ENCODE measurements at places on chromosomes 12 and 14.

DNA sequence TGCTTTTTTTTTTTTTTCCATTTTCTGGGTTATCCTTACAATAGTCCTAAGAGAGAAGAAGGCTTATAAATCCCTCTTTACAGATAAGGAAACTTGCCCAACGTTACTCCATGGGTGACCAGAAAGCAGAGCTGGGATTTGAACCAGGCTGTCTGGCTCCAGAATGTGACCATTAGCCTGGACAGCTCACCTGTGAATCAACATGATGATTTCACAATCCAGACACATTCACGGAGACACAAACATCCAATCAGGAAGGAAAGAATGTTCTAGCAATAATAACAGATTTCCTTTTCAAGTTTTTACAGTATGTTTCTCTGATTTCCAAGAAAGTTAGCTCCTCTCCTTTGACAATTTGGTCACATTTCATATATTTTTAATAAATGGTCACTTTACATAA lies 118.3 kb downstream of the GALC start:
- DNase-seq, result no peak

- no peak for DNase-seq
Observed at GRCh38 chr12:78961171-78961570, 96.6 kb downstream of the SYT1 start.

GRCh38 chr12:112023759-112024396 lies 10.7 kb downstream of the ERP29 start:
- no peak for DNase-seq

DNA sequence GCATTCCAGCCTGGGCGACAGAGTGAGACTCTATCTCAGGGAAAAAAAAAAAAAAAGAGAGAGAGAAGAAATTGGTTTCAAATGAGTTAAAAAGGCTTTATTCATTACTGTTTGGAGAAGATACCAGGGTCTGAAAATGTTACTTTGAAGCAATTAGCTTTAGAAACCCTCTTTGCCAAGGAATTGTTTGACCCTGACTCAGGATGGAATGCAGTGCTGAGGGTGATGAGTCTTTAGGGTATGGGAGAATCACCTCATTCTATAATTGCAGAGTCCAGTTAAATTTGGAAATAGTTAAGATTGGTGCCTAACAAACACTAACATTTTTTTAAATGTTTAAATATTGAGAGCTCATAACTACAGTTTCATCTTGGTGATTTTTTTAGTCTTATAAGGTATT lies 13.3 kb downstream of the RAP1B start:
- no peak for DNase-seq

DNA sequence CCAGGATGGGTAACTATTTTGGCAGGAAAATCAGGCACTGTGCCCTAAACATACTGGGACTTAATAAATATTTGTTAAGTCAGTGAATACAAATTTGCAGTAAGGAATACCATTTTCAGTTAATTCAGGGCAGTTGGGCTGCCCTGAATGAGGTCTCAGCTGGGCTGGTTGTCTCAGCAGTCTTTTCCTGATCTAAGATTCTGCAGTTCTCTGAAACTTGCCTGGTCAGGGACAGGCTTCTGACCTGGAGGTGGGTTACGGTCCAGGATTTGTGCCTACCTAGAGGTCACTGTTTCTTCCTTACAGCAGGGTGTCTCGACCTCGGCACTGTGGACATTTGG lies 160.6 kb downstream of the KTN1 start:
- no peak for DNase-seq

- no peak for DNase-seq
Observed at GRCh38 chr14:34420547-34421150, 41.4 kb downstream of the SPTSSA start.

GRCh38 chr14:101035466-101036225 lies 132.1 kb upstream of the RTL1 start:
- no peak for DNase-seq

GRCh38 chr12:124426594-124427555 lies 132.0 kb downstream of the RFLNA start:
- DNase-seq, result no peak

GRCh38 chr12:49233842-49234526 lies 30.9 kb upstream of the TUBA1C start:
- DNase-seq, result peak; percentile 6

- no peak for DNase-seq
Observed at GRCh38 chr12:28855761-28856310, 293.2 kb upstream of the FAR2 start.

DNA sequence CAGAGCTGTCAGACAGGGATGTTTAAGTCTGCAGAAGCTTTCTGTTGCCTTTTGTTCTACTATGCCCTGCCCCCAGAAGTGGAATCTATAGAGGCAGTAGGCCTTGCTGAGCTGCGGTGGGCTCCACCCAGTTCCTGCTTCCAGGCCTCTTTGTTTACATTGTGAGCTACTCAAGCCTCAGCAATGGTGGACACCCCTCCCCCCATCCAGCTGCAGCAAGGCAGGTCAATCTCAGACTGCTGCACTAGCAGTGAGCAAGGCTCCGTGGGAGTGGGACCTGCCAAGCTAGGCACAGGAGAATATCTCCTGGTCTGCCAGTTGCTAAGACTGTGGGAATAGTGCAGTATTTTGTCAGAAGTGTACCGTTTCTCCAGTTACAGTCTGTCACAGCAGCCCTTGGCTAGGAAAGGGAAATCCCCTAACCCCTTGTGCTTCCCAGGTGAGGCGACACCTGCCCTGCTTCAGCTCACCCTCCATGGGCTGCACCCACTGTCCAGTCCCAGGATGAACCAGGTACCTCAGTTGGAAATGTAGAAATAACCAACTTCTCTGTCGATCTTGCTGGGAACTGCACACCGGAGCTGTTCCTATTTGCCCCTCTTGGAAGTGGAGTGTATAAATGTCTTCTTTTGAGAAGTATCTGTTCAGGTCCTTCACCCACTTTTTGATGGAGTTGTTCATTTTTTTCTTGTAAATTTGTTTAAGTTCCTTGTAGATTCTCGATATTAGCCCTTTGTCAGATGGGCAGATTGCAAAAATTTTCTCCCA lies 213.5 kb upstream of the SLC38A2 start:
- DNase-seq, result peak; percentile 6

DNA sequence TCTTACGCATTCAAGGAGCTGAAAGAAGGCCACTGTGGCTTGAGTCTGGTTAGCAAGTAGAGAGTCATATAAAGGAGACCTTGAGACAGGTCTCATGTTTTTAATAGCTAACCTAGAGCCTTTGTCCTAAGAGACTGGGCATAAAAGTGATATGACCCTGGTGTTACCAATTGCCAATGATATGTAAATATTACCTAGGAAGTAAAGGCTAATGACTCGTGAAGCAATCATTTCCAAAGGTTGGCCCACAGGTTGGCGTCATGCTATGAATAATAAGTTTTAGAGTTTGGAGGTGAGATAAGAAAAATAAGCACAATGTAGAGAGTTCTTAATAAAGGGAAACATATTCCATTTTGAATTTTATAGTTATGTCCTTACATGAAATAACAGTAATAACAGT lies 116.6 kb upstream of the PLEKHA5 start:
- DNase-seq, result no peak

- DNase-seq, result no peak
Observed at GRCh38 chr12:75130811-75131210, 78.8 kb downstream of the KCNC2 start.

DNA sequence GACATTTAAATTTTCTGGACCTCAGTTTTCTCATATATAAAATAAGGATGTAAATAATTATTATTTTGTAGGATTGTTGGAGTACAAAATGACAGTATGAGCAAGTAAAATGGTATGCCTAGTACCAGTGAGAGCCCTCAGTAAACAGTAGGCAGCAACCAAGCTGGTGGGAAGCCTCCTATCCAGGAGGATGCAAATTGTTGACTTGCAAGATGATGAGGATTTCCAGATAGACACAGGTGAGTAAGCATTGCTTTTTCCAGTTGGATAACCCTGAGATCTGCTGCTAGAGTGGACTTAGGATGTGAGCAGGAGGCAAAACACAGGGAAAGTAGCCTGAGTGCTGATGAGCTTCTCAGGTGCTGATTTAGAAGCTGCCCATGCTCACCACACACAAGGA lies 28.2 kb upstream of the AMIGO2 start:
- no peak for DNase-seq

GRCh38 chr14:27315477-27315876 lies 717.6 kb upstream of the NOVA1 start:
- DNase-seq, result no peak

GRCh38 chr12:62919838-62920237 lies 15.1 kb downstream of the PPM1H start:
- no peak for DNase-seq

- DNase-seq, result no peak
Observed at GRCh38 chr12:106195621-106196027, 52.2 kb downstream of the CKAP4 start.

GRCh38 chr14:24243336-24243836 lies 963 bp upstream of the TINF2 start:
- no peak for DNase-seq

DNA sequence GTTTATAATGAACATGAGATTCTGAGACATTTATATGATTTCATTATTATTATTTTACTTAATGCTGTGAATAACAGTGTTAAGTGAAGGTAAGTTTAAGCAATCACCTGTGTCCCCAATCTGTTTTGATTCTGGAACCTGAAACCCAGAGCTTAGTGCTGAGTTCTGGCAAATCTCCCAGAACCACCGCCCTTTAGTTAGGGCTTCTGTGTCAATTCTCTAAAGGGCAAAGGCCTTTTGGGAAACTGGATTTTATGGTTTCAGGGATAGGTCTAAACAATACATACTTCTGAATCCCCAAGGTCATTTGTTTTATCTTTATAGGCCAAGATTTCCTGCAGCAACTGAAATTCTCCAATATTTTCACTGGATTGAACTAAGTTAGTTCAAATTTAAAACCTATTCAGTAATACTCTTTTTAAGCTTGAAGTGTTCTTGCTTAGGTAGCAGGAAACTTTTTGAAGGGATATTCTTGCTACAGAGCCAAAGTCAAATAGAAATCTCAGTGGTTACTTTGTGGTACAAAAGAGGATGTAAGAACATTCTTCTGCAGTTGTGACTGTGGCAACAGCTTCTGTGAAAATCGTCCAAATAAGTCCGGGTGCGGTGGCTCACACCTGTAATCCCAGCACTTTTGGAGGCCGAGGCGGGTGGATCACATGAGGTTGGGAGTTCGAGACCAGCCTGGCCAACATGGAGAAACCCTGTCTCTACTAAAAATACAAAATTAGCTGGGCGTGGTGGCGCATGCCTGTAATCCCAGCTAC lies 10.0 kb upstream of the PKP2 start:
- no peak for DNase-seq

GRCh38 chr12:263574-263973 lies 938 bp upstream of the SLC6A13 start:
- no peak for DNase-seq

- no peak for DNase-seq
Observed at GRCh38 chr12:14886271-14886670, 617 bp upstream of the MGP start.

GRCh38 chr12:121248622-121249021 lies 38.7 kb downstream of the P2RX4 start:
- DNase-seq, result no peak

- peak; percentile 19 for DNase-seq
Observed at GRCh38 chr12:76144245-76144549, 59.7 kb upstream of the NAP1L1 start.

GRCh38 chr14:65256714-65257113 lies 154.4 kb upstream of the MAX start:
- DNase-seq, result no peak

GRCh38 chr14:56632195-56632594 lies 52.6 kb downstream of the TMEM260 start:
- no peak for DNase-seq

- peak; percentile 16 for DNase-seq
Observed at GRCh38 chr12:93572712-93573551, 457 bp downstream of the SOCS2 start.

- DNase-seq, result no peak
Observed at GRCh38 chr14:77495334-77495733, 3.3 kb downstream of the ISM2 start.

- DNase-seq, result no peak
Observed at GRCh38 chr12:116689521-116689920, 48.3 kb downstream of the SPRING1 start.

- no peak for DNase-seq
Observed at GRCh38 chr12:115273456-115273855, 589.5 kb upstream of the TBX3 start.

DNA sequence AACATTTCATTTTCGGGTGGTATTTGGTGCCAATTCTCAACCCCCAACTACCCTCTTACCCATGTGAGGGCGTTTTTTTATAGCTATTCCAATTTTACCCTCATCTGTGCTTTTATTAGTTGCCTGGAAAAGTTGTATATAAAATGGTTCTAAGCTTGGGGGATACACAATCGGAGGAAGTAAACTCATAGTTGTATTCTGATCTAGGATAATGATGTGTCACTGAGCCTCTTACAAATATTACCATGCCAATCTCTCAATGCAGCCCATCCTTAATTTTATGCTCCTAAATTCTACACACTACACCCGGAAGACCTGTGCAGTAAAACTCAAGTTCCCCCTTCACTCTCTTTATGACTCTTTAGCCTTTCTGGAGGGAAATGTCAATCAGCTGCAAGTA lies 1206.5 kb upstream of the FLRT2 start:
- DNase-seq, result no peak

- DNase-seq, result no peak
Observed at GRCh38 chr14:56121816-56122215, 3.6 kb downstream of the PELI2 start.

DNA sequence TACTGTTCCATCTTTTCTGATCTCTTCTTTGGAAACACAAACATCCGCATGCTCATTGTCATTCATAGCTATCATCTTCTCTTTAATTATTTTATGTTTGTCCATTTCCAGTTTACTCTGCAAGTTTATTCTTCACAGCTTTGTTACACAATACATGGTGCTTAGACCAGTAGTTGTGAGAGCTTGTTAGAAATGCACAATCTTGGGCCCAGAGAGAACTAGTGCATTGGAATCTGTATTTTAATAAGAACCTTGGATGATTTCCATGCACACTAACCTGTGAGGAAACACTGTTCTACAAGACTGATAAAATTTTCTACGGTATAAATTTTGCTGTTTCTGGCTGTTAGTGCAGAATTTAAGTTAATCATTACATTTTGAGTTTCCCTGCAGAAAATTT lies 59.3 kb upstream of the SLC2A13 start:
- no peak for DNase-seq

GRCh38 chr12:1595026-1595561 lies 713 bp upstream of the FBXL14 start:
- DNase-seq, result no peak

DNA sequence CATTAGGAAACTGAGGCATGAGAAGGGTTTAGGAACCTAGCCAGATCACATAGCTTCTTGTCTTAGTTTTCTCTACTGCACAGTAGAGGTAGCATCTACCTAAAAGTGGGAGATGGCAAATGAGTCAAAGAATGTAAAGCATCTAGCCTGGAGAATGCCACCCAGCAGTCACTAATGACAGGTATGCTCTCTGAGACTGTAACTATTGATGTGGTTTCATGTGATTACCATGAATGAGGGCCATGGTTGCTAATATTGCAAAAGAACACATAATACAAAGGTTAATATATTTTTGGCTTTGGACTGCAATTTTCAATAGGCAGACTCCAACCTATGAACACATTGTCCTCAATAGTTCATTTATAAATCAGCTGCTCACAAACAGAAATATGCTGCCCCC lies 389.9 kb downstream of the GRIN2B start:
- DNase-seq, result no peak
